ENCODE measurements at places on chromosomes 1 and 21.

GRCh38 chr1:208167261-208167869 lies 76.8 kb downstream of the PLXNA2 start:
- no peak for DNase-seq

DNA sequence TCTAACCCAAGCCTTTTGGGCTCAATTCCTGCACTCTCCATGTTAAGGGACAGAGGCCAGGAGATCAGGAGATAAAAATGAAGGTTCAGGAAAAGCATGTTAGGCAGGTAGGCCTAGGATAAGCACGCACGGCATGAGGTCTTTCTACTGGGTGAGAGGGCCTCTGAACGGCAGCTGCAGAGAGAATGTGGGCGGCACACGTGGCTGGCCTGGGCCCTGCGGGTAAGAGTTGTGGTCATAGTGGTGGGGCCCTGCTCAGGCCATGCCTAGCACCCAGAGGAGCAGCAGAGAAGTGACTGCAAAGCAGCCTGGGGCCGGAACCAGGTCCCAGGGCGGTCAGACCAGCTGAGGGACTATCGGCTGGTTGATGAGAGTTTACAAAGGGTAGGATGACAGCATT lies 7.5 kb upstream of the FOXO6 start:
- peak; percentile 20 for DNase-seq

DNA sequence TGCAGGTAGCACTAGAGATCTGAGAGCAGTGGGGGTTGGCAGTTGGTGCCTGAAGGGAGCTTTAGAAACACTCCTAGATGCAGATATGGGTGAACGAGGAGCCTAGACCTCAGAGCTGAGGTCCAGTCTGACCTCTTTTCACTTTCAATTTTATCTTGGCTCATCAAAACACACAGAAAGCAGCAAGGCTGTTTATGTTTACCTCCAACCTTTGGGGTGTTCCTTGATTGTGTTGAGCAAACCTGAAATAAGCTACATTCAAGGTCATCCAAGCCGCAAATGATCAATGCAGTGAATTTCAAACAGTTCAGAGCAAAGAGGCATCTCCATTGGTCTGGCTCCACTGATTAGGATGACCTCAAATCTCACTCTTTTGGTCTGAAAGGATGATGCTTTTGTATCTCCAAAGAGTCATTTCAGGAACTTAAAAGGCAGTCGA lies 1.3 kb downstream of the LY9 start:
- DNase-seq, result no peak

DNA sequence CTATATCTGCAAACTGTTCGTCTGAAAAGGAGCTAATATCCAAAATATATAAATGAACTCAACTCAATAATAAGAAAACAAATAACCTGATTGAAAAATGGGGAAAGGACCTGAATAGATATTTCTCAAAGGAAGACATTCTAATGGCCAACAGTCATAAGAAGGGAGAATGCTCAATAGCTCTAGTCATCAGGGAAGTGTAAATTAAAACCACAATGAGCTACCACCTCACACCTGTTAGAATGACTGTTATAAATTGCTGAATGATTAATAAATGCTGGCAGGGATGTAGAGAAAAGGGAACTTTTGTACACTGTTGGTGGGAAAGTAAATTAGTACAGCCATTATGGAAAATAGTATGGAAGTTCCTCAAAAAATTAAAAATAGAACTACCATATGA lies 21.2 kb upstream of the C1orf115 start:
- no peak for DNase-seq

GRCh38 chr1:34262023-34262853 lies 85.5 kb downstream of the C1orf94 start:
- no peak for DNase-seq

DNA sequence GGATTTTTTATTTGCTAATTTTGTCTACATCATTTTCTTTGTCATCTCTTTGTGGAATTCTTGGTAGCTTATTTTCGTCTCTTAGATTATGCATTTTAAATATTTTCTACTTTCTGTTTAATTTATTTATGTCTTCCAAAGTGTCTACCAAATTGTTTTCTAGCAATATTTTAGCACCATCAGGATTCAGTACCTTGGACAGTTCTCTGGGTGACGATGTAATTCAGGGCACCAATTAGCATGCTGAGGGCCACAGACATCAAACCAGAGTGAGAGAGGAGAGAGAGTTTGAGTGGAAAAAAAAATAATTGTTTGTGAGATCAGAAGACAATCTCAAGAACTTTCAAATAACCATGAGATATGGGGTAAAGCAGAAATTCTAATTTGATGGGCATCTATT lies 169.8 kb upstream of the CXADR start:
- no peak for DNase-seq

- DNase-seq, result no peak
Measured at GRCh38 chr1:7988576-7988975, 27.1 kb downstream of the PARK7 start.

- DNase-seq, result peak; percentile 71
Measured at GRCh38 chr1:54950369-54951163, 29.9 kb upstream of the TMEM61 start.

DNA sequence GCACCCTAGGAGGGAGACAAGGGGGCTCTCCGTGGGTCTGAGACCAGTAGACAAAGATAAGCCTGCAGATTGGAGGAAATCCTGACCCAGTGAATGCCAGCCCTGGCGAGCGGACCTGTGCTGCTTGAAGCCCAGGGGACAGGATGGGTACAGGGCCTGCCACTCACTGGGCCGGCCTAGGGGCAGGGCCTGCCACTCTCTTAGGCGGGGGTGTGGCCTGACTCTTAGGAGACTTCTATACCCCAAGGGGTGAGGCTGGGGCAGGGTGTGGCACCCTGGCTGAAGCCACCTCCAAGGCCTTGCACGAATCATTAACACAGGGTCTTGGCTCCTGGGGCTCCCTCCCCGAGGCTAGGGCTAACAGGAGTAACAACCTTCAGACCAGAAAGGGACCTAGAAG lies 30.7 kb downstream of the TRIM62 start:
- no peak for DNase-seq

- peak; percentile 93 for DNase-seq
Measured at GRCh38 chr1:185646202-185646683, 87.9 kb upstream of the HMCN1 start.

GRCh38 chr1:174916846-174917245 lies 82.9 kb upstream of the CACYBP start:
- DNase-seq, result no peak

- no peak for DNase-seq
Measured at GRCh38 chr1:64192290-64192689, 11.1 kb upstream of the UBE2U start.

DNA sequence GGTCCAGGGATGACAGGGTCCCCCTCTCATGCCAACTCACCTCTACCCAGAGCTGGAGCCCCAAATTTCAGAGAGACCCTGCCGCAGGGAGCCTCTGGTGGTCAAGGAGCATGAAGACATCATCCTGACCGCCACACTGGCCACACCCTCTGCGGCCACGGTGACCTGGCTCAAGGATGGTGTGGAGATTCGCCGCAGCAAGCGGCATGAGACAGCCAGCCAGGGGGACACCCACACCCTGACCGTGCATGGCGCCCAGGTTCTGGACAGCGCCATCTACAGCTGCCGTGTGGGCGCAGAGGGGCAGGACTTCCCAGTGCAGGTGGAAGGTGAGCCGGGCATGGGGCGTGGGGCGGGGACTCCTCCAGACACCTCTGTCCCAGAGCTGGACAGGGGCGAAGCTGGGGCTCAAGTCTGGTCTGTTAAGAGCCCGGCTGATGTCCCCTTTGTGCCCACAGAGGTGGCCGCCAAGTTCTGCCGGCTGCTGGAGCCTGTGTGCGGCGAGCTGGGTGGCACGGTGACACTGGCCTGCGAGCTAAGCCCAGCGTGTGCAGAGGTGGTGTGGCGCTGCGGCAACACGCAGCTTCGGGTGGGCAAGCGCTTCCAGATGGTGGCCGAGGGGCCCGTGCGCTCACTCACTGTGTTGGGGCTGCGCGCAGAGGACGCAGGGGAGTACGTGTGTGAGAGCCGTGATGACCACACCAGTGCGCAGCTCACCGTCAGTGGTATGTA lies 66.0 kb downstream of the OBSCN start:
- DNase-seq, result no peak

DNA sequence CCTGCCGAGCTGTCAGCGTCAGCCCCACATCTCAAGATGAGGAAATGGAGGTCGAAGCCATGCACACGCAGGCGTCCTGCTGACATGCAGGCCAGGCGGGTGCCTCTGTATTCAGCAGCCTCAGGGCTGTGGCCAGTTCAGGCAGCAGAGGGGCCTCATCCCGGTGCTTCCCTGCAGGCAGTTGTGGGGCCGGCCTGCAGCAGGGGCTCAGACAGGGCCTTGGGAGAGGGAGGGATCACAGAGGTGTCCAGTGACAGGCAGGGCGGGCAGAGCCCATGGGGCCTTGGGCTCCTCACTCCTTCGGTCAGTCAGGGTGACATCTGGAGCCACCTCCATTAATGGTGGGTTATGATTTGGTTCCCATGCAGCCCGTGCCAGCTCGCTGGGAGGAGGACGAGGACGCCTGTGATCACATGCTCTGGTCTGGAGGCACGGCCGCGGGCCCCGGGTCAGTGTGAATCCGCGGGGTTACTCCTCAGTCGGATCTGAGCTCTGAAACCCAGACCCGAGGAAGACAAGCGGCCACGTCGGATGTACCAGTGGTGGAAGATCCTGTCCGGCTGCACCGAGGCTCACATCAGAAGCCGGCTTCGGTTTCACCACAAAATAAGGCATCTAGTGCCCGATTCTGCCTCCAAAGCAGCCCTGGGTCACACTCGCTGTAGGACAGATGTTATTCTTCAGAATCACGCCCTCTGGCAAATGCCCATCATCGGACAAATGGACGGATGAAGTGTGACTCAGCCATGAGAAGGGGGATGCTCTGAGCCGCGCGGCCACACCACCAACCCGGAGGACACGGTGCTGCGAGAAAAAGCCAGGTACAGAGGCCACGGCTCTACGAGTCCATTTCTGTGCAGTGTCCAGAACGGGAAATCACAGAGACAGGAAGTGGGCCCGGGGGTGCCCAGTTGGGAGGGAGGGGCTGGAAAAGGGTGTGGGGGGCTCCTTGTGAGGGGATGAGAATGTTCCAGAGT lies 33.4 kb downstream of the KRTAP10-1 start:
- DNase-seq, result no peak

- no peak for DNase-seq
Measured at GRCh38 chr1:51875291-51875772, 3.2 kb downstream of the NRDC start.

- DNase-seq, result no peak
Measured at GRCh38 chr1:74083128-74083527, 114.8 kb downstream of the LRRIQ3 start.

GRCh38 chr1:203526130-203526529 lies 32.2 kb downstream of the OPTC start:
- no peak for DNase-seq

- DNase-seq, result peak; percentile 44
Measured at GRCh38 chr1:224203243-224204016, 20.4 kb downstream of the DEGS1 start.

- DNase-seq, result no peak
Measured at GRCh38 chr1:150560576-150561253, 11.5 kb downstream of the ADAMTSL4 start.

- DNase-seq, result no peak
Measured at GRCh38 chr1:71882637-71883036, 399.7 kb downstream of the NEGR1 start.

DNA sequence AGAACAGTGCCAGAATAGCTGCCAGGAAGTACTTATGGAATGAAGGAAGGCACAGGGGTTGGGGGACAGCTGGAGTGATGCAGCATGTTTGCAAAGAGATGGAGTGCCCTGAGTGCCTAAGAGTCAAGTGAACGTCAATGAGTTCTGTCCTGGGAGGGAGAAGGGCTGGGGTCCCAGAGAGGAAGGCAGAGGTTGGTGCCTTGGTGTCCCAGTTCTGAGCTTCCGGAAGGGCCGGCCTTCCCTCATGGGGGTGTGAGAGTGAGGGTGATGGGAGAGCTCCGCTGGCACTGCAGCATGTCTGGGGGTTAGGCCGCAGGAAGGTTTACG lies 17.6 kb downstream of the NES start:
- no peak for DNase-seq

- DNase-seq, result no peak
Measured at GRCh38 chr1:66730462-66730861, 21.8 kb upstream of the DYNLT5 start.

DNA sequence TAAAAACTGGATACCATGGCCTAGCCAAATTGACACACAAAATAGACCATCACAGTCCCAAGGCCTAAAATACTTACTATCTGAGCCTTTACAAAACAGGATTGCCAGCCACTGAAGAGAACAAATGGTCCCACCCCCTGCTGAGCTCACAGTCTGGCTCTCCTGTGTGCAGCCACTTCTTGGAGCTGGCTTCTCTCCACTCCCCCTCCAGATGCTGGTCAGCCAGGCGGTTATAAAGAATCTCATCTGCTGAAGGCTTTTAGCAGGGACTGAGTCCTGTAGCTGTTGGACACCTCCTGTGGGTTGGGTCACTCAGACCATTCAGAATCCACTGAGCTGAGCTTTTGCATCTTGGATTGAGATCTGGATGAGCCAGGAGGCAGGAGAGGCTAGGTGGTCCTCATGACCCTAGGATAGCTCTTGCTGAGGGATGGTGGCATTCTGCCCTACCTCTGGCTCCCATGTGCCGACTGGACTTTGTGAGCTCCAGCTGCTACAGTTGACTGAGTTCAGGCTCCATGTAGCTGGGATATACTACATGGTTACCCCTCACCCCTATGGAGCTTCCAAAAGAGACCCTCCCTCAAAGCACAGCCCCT lies 16.1 kb downstream of the OXCT2 start:
- no peak for DNase-seq

- peak; percentile 76 for DNase-seq
Measured at GRCh38 chr1:68103884-68104554, 53.6 kb upstream of the DIRAS3 start.

DNA sequence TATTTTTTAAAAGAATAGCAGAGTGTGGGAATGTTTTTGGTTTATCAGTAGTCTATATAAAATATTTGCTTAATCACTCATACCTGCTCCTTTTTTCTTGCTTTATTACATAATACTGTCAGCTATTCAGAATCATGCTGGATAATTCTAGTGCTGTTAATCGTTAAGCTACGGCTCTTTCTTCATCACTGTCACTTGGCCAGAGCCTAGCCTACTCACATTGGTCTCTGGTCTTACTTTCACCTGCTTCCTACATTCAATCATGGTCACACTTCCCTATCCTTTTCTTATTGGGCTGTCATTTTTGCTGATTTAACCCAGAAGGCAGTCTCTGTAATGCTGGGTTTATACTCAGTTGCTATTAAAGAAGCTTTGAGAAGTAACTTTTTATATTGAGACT lies 2.5 kb downstream of the KLHL20 start:
- DNase-seq, result no peak

- peak; percentile 90 for DNase-seq
Measured at GRCh38 chr1:63691701-63692425, 82.0 kb upstream of the ROR1 start.

- no peak for DNase-seq
Measured at GRCh38 chr1:169236143-169236542, 129.7 kb downstream of the ATP1B1 start.

DNA sequence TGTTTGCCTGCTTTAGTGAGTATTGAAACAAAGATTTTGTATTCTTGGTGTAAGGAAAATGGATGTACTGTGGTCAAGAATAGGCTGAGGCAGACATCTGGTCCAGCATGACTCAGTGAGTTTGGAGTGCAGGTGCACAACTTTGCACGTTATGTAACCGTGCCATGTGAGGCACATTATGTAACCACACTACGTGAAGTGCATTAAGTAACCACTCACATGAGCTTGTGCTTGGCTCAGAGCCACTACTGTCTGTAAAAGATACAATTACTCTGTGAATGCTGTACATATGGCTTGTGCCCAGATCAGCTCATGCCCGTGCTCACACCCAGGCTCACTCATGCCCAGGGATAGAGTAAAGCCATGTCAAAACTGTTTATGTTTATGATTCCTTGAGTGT lies 216.8 kb downstream of the CTH start:
- no peak for DNase-seq

GRCh38 chr1:154469844-154470560 lies 32.0 kb upstream of the TDRD10 start:
- no peak for DNase-seq

Data from skeletal muscle cell (primary cell).